AG09319 (cell line): ENCODE measurements at places on chromosomes 13 and 19.

DNA sequence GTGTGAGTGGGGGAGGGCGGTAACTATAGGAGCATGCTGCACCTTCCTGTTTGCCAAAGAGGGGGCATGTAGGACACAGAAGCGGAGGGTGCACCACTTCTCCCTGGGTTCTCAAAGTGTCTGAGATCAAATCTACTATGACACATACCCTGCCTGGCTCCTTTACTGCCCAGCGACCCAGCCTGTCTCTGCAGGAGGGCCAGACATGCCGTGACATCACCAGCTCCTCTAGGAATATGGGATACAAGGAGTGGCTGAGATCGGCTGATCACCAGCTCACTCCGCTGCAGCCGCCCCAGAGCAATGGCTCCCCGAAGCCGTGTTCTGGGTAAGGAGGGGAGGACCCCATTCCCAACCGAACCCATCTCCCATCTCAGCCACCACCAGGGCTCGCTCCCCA, 16.4 kb upstream of the IGFL1 start:
- DNase-seq = no peak

GRCh38 chr13:98251708-98252107, 74.6 kb upstream of the RNF113B start:
- DNase-seq = no peak

GRCh38 chr19:34088292-34088691, 84.0 kb upstream of the LSM14A start:
- DNase-seq = no peak

- DNase-seq = no peak
Observed at GRCh38 chr19:3520166-3521103, 14.3 kb downstream of the FZR1 start.

DNA sequence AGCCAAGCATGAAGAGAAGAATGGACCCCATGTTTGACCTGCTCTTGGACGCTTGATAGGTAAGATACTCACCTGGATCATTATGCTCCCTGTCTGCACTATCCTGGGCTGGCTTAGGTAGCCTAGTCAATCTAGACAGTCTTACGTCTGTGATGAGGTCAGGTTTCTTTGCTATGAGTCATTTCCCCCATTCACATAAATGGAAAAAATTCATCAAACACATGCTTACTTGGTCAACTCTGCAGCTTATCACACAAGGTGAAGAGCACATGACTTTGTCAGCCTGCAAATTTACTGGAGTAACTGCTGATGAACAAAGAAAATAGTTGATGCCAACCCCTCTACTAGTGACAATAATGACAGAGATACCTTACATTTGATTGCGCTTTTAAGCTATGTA, 170.0 kb downstream of the NUFIP1 start:
- DNase-seq = no peak

DNA sequence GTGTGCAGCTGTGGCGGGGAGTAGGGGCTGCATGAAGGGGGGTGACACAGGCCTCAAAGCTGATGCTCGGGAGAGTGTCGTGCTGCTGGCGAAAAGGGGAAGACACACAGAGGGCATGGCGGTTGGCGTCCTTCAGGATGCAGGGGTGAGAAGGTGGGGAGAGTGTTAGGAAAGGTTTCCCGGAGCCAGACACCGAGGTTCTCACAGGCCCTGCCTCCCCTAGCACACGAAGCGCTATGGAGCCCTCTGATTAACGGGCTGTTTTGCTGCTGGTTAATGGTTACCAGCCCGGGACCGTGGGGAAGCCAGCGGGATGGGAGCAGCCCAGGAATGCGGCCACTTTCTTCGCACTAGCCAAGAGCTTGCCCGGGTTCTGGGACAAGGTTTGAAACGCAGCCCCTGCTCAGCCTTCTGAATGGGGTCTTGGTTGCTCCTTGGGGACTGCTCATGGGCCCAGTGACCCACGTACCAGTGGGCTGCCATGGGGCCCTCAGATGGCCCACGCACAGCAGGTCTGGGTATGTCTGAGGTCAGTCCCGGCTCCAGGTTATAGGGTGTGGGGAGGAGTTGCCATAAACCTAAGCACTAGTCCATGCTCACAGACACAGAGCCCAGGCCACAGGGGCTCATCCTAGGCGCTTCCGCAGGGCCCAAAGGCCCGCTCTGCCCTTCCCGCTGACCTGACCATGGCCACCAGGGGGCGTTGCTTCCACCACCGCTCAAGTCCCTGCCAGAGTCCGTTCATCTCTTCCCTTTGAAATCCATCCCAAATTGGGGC, 31.3 kb upstream of the ISYNA1 start:
- DNase-seq = no peak

DNA sequence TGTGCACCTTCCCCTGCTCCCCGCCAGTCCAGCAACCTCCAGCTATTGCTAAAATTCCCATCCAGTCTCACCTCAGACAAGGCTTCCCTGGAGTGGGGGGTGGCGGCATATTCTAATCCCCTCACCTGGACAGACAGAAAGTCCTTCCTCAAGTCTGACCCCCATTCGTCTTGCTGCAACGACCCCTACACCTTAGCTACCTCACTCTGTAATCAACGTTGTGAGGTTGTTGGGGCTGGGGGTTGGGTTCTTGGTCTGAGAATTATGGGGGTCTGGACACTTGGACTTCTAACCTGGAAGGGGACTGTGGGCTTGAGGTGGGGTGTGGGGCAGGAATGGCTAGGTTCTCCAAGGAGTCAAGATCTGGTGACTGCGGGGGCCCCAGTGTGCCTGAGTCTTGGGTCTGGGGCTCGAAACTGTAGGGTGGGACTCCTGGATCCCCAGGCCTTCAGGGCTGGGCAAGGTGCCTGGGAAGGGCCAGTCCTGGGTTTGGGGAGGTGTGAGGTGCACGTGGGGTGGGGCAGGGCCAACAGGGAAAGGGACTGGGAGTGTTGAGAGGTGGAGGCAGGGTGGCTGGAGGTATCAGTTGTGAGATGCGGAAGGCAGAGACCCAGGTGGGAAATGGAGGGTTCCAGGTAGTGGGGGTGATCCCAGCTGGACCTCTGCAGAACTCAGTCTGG, 1.3 kb downstream of the FOXA3 start:
- DNase-seq = no peak

GRCh38 chr13:112669881-112670499, 19.8 kb upstream of the ATP11A start:
- no peak for DNase-seq

DNA sequence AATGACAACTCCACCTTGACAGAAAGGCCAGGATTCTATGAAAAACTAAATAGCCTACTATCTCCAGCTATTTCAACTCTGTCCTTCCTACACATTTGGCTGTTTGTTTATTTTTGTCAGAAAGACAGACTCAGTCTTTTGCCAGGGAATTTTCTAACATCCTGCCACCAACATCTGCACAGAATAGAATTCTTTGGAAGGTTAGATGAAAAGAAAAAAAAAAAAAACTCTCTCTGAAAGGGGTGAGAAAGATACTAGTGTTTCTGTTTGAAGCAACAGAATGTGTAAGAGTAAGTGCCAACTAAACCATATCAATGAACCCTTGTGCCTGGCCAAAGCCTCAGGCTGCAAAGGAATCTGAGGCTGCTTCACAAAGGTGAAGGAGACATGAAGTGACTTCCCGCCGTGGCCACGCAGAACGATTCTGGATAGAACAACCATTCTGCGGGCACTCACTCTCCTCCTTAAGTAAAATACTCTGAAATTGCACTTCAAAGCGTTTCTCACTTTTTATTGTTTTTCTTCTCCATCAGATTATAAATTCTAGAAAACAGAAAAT, 498.2 kb downstream of the IRS2 start:
- DNase-seq = no peak

DNA sequence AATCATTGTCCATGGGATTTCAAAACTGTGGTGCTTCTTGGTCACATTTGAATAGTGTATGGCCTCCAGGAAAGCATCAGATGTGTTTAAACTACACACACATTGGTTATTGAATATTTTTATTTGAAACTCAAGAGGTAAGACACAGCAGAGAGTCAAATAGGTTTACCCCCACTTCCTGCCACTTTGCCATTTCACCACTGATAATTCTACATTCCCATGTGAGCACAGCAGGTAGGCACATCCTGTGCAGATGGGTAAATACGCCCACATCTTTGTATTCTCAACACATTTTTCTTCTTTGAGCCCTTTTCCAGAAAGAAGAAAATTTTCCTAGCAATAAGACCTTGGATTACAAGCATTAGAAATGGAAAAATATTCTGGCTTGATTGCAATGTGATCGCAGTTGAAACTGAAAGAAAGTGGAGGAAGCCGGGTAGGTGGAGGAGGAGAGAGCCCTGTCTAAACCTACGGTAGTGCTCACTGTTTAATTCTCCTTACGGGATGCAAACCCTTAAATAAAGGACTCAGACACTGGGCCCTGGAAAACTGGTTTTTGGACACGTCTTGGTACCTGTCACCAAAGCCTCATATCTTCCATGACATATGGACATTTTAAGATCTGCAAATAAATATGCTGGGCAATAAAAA, 167.7 kb downstream of the COG6 start:
- no peak for DNase-seq

DNA sequence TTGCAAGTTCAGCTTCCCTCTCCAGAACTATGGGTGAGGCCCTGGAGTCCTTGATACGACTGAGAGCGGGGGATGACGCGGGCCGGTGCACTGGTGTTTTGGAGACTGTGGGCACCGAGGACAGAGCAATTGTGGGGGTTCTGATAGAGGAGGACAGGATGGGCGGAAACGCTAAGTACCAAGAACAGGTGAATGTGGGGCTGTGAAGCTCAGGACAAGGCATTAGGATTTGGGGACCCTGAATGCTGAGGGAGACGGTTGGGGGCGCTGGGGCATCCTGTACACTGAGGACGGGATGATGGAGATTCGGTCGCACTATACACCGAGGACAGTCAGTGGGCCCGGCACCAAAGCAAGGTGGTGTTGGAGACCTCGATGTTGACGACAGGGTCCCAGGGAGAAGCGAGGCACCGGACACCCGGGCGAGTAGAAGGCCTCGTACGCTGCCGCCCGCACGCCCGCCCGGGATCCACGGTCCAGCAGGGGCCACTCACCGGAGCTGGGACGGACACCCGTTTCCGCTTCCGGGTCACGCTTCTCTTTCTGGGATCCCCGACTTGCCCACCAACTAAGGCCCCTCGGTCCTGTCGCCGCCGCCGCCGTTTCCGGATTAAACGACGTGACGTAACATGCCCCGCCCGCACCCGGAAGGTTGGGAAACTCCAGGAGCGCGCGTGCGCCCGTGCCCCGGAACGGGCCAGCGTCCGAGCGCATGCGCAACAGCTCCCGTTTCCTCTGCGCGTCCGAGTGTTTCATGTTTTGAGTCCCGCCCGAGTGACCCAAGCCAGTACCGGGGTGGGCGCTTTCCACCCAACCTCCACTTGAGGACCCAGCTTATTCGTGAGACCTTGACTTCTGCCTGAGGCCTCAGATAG, at the start of gene CHMP2A:
TSS of gene CHMP2A (minus strand) at position 612 of the 875 bp plus-strand sequence. CDS start 893 bp downstream, outside the sequence.
- DNase-seq = peak; percentile 92

DNA sequence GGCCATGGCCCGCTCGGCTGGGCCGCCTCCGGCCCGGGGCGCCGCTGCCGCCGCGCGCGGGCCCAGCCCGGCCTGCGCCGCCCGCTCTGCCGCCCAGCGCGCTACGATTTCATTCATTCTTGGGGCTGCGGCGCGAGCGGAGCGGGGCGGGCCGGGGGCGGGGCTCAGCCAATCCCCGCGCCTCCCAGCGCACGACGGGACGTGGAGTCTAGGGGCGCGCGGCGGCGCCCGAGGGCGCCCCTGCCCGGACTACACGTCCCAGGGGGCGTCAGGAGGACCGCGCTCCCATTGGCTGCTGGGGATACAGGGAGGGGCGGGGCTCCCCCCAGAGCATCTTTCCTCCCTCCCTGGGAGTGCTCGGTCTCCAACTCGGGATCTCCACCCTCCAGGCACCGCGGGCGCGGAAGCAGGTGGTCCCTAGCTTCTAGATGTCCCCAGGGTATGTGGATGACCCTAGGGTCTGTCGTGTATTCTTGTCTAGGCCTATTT, 5.6 kb upstream of the DPF1 start:
- peak; percentile 73 for DNase-seq

DNA sequence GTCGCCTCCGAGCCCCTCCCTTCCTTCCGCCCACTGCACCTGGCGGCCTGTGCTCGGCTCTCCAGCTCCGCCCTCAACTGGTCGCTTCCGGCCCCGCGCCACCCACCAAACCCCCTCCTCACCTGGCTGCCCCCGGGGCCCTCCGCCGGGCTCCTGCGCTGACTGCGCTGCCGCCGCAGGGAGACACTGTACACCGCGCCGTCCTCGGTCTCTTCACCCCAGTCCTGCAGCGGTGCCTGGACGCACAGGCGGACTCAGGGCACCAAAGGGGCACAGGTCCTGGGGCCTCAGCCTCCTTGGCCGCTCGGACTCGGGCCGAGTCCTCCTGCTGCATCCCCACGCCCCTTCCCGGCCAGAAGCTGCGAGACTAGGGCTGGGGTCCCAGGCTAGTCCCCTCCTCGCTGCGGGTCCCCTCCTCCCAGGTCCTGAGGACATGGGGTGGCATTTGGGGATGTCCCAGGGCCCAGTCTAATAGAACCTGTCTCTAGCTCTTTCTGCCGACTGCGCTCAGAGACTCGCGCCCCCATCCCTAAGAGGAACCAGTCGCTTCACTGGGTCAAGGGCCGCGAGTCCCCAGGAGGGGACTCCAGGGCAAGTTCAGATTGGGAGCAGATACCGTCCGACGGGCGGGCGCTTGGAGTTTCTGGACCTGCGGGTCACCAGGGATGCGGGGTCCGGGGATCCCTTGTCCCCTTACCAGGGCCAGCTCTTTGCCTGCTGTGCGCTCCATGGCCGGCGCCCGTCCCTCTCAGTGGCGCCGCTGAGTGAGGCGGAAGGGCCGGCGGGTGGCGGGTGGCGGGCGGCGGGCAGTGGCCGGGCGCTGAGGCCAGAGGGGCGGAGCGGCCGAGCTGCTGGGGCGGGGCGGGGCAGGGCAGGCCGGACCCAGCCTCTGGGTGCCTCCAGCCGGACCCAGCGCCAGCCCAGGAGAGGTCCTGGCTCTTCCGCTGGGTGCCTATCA, at the start of gene RGL3:
TSS of gene RGL3 (minus strand) at position 766 of the 958 bp plus-strand sequence. CDS start at position 730, 36 bp downstream.
- no peak for DNase-seq

DNA sequence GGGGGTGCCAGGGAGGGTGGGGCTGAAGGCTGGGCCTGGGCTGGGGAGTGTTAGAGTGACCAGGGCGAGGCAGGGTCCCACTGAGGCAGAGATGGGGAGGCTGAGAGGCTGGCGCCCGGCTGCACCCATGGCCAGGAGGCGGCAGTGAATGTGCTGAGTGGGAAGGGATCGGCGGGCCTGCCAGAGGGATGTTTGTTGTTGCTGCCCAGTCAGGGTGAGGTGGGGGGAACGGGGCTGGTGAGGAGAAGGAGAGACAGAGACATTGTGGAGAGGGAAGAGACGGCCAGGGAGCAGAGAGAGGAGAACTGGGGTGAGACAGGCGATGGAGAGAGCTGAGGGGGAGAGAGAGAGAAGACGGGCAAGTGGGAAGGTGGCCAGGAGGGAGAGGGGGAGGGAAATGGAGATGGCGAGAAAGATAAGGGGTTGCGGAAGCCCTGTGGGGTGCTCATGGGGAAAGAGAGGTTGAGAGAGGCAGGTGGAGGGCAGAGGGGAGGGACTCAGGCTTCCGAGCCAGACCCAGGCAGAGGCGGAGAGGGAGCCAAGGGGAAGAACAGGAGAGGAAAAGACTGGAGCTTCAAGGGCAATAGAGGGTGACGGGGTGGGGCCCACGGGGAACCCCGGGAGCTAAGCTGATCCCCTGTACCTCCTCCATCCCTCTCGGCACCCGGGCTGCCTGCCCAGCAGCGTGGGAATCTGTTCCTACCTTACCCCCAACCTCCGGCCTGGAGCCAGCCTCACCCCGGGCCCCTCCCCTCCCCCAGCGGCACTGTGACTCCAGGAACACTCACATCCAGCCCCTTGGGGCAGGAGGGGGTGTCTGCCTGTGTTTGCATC, 690 bp upstream of the B3GNT8 start:
- DNase-seq = no peak

- no peak for DNase-seq
Observed at GRCh38 chr13:33548069-33548468, 262.5 kb upstream of the STARD13 start.
